ENCODE measurements at places on chromosomes 2 and 18.

DNA sequence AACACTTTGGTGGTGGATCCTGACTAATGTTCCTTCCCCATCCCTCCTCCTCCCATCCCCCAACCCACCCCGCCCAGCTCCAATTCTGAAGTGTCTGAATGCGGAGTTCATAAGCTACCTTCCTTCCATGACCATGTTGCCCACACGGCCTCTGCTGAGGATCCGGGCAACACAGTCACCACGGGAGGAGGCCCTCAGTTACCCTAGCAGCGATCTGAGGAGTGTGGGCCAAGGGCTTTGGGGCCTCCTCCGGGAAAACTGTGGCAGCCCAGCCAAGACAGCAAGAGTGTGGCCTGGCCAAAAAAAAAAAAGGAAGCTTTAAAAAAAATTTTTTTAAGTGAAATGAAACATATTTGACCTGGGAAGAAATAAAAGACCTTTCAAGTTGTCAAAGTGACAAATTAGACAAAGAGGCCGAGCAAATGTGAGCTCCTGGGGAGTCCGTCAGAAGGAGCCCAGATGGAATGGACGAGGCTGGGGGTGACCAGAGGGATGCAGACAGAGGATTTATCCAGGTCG is 169.0 kb upstream of the PKDCC start:
- no peak for DNase-seq

- DNase-seq, result no peak
These were observed 16.3 kb downstream of the PDE6D start for GRCh38 chr2:231764760-231765159.

- no peak for DNase-seq
These were observed 197.3 kb downstream of the EIPR1 start for GRCh38 chr2:3180082-3180908.

- no peak for DNase-seq
These were observed 201.1 kb upstream of the COL3A1 start for GRCh38 chr2:188773075-188773474.

GRCh38 chr2:109457366-109457765 is 156.4 kb downstream of the SEPTIN10 start:
- DNase-seq, result peak; percentile 0
